ENCODE measurements at places on chromosomes 11 and 22.

- DNase-seq: no peak
Measured at GRCh38 chr11:127492029-127492428, 491.5 kb upstream of the KIRREL3 start.

- no peak for DNase-seq
Measured at GRCh38 chr11:59138643-59139042, 4.0 kb upstream of the FAM111A start.

DNA sequence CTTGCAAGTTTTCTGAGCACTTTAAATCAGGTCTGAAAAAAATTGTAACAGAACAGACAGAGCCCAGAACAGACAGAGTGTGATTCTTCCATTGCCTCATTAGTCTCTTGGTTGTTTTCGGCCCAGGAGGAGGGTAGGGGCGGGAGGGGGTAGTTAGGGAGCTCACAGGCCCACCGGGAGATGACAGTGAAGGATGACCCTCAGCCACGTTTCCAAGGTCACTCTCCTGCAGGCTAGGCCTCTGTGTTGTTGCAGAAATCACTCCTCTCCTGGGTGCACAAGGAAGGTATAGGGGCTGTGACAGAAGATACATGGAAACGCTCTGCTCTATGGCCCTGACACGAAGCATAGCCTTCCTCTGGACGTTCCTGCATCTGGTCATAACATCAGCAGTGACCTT lies 69.3 kb downstream of the ABTB2 start:
- no peak for DNase-seq

DNA sequence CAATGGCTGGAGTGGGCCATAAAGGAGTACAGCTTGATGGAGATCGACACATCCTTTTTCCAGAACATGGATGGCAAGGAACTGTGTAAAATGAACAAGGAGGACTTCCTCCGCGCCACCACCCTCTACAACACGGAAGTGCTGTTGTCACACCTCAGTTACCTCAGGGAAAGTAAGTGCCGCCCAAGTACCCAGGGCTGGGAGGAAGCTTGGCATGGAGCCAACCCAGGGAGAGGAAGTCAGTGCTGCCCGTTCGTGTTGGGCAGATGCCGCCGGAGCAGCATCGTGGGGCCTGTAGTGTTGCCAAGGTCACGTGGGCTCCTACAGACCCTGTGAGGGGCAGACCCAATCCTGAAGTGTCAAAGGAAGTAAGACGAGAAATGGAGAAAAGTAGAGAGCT lies 78.9 kb downstream of the FLI1 start:
- no peak for DNase-seq

DNA sequence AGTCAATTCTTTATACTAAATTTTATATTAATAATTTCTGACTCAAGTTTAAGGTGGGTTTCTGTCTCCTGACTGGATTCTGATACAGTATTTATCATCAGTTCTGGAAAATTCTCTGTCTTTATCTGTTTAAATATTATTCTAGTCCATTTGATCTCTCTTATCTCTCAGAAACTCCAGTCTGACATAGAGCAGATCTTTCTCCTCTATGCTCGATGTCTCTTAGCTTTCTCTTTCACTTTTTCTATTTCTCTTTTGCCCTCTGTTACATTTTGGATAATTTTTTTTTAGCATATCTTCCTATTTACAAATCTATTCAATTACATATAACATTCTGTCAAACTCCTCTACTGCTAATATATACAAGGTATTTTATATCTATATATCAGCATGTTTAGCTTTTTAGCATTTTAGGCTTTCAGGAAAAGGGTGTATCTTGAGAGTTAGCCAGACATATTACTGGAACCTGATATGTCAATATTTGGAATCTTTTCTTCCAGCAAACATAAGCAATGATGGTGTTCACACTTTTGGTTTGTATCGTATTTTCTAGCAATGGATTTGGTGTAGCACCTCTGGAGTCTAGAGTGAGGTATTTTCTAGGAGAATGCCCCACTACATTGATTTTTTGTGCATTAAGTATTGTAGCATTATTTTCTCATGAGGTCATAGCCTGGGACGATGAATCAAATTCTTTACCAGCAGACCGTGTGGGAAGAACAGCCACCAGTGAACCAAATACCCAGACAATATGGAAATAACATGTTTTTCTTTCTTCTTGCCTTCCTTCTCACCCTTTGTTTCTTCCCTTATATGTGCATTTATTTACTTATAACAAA lies 4.1 kb upstream of the NNMT start:
- peak; percentile 42 for DNase-seq

DNA sequence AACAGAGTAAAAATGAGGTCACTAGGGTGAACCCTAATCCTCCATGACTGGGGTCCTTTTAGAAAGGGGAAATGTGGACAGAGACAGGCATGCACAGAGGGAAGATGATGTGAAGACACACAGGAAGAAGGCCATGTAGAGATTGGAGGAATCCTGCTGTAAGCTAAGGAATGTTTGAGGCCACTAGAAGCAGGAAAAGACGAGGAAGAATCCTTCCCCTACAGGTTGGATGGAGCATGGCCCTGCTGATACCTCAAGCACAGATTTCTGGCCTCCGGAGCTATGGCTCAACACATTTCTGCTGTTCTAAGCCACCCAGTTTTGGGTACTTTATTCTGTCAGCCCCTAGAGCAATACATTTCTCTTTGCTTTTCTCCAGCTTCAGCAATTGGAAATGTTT lies 486.9 kb downstream of the MIAT start:
- no peak for DNase-seq

All from GM04504 (cell line).